Mammary microvascular endothelial cell (primary cell): ENCODE measurements at places on chromosomes 5 and 9. TPM values are rescaled to one million over a fixed set of nuclear protein-coding genes. Genes with fewer than 3 reads are reported as not detected.

The CDKN2B gene
- total RNA-seq, result 21.0 and 34.4 TPM in 2 replicates

The JMY gene
- 3.9 and 4.5 TPM in 2 replicates for total RNA-seq

The NUDT12 gene
- total RNA-seq, result 3.1 and 4.0 TPM in 2 replicates

The HMMR gene
- total RNA-seq, result 43.2 and 43.8 TPM in 2 replicates

The LVRN gene
- total RNA-seq, result not detected in 2 replicates

The PCDHA6 gene
- 0.27 TPM in 1 of 2 replicates, not detected in the other for total RNA-seq

The TSSK1B gene
- not detected in 2 replicates for total RNA-seq

The SPATA31A3 gene
- total RNA-seq, result not detected in 2 replicates

The PCDHGA7 gene
- total RNA-seq, result 0.80 and 1.1 TPM in 2 replicates

The DMRTA1 gene
- total RNA-seq, result 0.05 and 0.07 TPM in 2 replicates

The SAPCD2 gene
- total RNA-seq, result 28.1 and 30.2 TPM in 2 replicates

The CER1 gene
- total RNA-seq, result not detected in 2 replicates

The CCL27 gene
- not detected in 2 replicates for total RNA-seq

The ANKRD33B gene
- total RNA-seq, result 5.3 and 6.9 TPM in 2 replicates

The HACD4 gene
- total RNA-seq, result 6.1 and 6.3 TPM in 2 replicates

The PCDHGA3 gene
- 0.13 and 0.49 TPM in 2 replicates for total RNA-seq

The GDA gene
- total RNA-seq, result 2.7 TPM in 2 replicates

The EPB41L4A gene
- total RNA-seq, result 7.3 and 10.6 TPM in 2 replicates

The IFNA14 gene
- total RNA-seq, result not detected in 2 replicates

The FBN2 gene
- 1.4 and 1.7 TPM in 2 replicates for total RNA-seq

The COL23A1 gene
- total RNA-seq, result not detected in 2 replicates

The PCDHA12 gene
- not detected in 2 replicates for total RNA-seq

The LRRTM2 gene
- 0.44 and 0.47 TPM in 2 replicates for total RNA-seq

The EEIG1 gene
- total RNA-seq, result 3.1 and 19.4 TPM in 2 replicates

The ACO1 gene
- total RNA-seq, result 76.7 and 82.2 TPM in 2 replicates

The CTXN3 gene
- not detected in 2 replicates for total RNA-seq

The INSL4 gene
- not detected in 2 replicates for total RNA-seq

The LHX3 gene
- total RNA-seq, result not detected in 2 replicates

The AGXT2 gene
- not detected in 2 replicates for total RNA-seq

The ALDH1A1 gene
- 112 and 119 TPM in 2 replicates for total RNA-seq

The DHX29 gene
- total RNA-seq, result 27.5 and 28.3 TPM in 2 replicates

The TEK gene
- 77.0 and 79.5 TPM in 2 replicates for total RNA-seq

The PTGS1 gene
- total RNA-seq, result 0.59 and 1.5 TPM in 2 replicates
